ENCODE measurements at places on chromosomes 2 and 18. TPM values are rescaled to one million over a fixed set of nuclear protein-coding genes. Genes with fewer than 3 reads are reported as not detected.

METTL4 gene
- total RNA-seq: 22.0 TPM

CDK15 gene
- not detected for total RNA-seq

TCF7L1 gene
- not detected for total RNA-seq

MRO gene
- not detected for total RNA-seq

CAPN13 gene
- not detected for total RNA-seq

REG3G gene
- not detected for total RNA-seq

LOXHD1 gene
- 0.02 TPM for total RNA-seq

GCG gene
- total RNA-seq: not detected

KANSL1L gene
- 8.1 TPM for total RNA-seq

KIAA1328 gene
- 5.5 TPM for total RNA-seq
